ENCODE measurements at places on chromosomes 11 and 22.
A peak's percentile ranks its signal among the peaks of the same experiment; 100 is the strongest.

- peak; percentile 55 for DNase-seq
These were observed 29.9 kb downstream of the SERPIND1 start for GRCh38 chr22:20803696-20804324.

- no peak for DNase-seq
These were observed 133.0 kb downstream of the ATG16L2 start for GRCh38 chr11:72947229-72947628.

DNA sequence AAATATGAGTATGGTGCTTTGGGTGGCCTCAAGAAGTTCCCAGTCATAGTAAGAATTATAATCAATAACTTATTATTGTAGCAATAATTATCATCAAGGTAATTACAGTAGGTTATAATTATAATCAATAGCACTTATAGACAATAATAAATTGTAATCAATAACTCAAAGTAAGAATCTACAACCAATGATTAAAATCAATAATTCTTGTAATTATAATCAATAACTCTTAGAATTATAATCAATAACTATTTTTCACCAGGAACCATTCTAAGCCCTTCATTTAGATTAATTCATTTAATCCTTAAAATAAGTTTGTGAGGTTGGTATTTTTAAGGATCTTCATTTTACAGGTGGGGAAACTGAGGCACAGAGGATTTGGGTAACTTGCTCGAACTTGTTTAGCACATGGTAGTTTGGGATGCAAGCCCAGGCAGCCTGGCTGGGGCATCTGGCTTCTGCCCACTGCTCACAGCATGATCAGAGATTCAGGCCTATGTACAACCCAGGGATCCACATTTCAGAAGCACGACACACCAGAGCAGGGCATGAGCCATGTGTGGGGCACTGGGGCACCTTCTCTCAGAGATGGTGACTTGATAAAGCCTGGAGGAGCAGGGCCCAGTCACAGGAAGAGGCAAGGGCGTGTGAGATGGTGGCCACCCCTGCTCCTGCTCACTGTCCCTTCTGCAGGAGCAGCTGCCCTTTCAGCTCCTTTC, 46.6 kb downstream of the SLC1A2 start:
- no peak for DNase-seq

- DNase-seq, result no peak
These were observed 35.6 kb downstream of the SERPINH1 start for GRCh38 chr11:75597636-75598035.

DNA sequence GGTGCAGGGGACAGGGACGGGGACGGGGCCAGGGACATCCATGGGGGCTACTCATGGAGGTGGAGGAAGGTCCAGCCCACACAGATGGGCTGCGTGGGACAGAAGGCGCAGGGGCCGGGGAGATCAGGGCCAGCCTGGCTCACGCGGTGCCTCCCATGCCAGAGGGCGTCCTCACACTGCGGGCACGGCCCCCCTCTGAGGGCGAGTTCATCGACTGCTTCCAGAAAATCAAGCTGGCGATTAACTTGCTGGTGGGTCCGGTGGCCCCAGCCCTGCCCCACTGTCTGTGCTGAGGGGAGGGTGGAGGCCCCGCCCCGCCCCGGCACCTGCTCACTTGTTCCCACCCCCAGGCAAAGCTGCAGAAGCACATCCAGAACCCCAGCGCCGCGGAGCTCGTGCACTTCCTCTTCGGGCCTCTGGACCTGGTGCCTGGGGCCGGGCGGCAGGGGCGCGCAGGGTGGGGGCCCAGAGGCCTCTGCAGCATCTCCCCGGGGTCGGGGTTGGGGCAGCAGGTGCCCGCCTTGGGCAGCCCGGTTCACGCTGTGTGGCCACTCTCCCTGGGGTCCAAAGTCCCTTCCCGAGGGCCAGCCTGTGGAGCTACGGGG, 15.8 kb downstream of the EPS8L2 start:
- DNase-seq, result peak; percentile 67

DNA sequence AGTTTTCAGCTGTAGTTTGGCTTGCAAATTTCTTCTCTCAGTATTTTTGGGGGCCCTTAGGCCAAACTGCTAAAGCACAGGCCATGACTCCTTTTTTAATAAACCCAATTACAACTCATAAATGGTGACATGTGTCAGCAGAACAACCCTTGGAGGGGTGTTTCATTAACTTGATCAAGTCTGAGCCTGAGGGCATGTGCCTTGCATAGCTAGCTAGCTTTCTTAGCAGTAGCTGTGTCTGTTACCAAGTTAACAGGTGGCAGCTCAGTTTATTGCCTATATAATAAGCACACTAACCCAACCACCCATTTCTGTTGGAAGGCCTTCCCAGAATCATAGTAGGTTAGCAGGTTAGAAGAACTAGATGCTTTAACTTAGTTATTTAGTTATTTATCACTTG, 950.3 kb upstream of the CCDC90B start:
- DNase-seq, result no peak

DNA sequence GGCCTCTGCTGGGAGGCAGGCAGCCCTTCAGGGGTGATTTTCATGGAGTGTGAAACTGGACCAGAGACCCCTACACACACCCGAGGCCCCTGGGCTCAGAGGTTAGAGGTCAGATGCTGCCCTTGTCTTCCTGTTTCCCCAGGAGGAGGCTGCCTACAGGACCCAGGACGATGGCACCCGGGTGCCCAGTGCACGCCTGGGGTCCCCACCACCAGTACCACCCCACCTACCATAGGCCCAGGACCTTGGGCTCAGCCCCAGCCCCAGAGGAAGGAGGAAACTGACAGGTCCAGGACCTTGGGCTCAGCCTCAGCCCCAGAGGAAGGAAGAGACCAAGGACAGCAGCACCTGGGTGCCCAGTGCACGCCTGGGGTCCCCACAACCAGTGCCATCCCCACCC, 79.2 kb downstream of the BRD1 start:
- no peak for DNase-seq

Data from activated T-cell treated with anti-CD3 and anti-CD28 coated beads, Interleukin-2, amount 50 U/mL, for 48 hours (primary cell).